ENCODE measurements at places on chromosomes 12 and 14.

GRCh38 chr12:55610598-55610997 is 26.1 kb upstream of the OR10P1 start:
- no peak for DNase-seq

DNA sequence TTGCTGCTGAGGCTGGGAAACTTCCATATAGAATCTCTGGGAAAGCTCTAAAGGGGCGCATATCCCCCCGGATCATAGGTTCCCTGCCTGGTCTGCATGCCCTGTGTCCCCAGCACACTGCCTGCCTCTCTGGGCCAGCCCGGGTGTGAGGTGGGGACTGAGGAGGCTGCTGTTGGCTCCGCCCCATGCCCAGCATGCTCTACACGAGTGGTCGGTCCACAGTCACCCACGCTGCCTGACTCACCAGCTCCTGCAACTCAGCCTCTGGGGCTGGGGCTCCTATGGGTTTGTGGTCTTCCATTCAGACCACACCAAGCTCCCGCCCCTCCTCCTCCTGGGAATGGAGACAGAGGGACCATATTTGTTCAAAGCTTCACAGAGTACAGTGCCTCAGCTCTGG is 88.5 kb upstream of the ANO2 start:
- DNase-seq, result no peak

DNA sequence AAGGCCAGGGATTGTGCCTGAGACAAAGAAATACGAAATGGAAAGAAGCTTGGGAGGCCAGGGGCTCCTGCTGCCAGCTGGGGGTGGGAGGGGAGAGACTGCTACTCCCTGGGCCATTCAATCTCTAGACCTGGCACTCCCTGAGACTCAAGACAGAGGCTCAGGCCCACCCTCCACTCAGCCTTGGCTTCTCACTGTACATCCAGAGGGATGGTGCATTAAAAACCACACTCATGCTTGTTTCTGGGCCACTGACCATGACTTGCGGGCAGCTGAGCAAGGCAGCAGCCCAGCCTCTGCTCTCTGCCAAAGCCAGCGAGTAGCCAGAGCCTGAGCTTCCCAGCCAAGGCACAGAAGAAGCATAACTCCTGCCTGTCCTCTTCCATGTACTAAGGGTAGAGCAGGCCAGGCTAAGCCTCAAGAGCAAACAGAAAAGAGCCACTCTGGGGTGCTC is 41.5 kb downstream of the PITPNM2 start:
- no peak for DNase-seq

DNA sequence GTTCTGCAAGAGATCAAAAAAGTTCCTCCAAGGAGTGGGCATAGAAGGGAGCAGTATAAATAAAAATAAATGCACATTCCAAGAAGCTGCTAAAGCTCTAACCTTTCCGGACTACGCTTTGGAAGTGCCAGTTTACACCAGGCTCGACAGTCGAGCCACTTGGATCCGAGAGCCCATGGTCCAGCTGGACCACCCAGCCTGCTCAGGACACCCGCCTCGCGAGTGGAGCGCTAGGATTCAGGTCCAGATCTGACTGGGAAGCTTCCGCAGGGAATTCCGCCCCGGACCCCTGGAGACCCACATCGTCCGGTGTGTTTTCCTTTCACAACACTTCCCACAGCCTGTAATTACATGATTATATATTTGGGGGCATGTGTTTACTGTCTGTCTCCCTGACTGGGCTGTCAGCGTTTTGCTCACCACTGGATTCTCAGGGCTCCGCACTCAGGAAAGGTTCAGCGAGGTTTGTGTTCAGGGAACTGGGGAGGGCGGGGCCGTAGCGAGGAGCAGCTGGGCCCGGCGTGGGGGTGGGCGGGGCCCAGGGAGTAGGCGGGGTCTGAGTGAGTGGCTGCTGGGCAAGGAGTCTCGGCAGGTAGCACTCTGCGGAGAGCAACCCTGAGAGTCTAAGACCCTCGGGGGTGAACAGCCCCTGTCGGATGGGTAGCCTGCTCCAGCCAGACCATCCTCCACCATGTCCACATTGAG is 52.3 kb upstream of the TMEM263 start:
- DNase-seq, result peak; percentile 73

GRCh38 chr12:106522708-106523107 is 60.1 kb upstream of the RFX4 start:
- DNase-seq, result no peak

DNA sequence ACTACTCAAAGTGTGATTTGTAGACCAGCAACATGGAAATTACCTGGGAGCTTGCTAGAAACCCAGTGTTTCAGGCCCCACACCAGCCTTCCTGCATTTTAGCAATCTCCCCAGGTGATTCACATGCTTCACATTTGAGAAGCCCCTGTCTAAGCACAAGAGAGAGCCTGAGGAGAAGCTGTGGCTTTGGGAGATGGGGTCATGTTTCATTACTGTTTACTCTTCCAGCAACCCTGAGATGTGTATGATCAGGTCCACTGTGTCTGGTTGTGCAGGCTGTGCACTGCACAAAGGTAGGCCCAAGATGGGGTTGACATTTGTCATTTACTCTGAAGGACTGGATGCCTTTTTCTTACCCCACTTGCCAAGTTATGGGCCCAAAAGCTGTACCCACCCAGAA is 190.1 kb downstream of the SLC41A2 start:
- DNase-seq, result no peak

Measured in stimulated activated CD4-positive, alpha-beta T cell treated with anti-CD3 and anti-CD28 coated beads, Interleukin-12 subunit alpha, Interleukin-12 subunit beta, amount 100 ng/mL, for 4 hours (primary cell).